ENCODE measurements at places on chromosomes 11 and 22.

DNA sequence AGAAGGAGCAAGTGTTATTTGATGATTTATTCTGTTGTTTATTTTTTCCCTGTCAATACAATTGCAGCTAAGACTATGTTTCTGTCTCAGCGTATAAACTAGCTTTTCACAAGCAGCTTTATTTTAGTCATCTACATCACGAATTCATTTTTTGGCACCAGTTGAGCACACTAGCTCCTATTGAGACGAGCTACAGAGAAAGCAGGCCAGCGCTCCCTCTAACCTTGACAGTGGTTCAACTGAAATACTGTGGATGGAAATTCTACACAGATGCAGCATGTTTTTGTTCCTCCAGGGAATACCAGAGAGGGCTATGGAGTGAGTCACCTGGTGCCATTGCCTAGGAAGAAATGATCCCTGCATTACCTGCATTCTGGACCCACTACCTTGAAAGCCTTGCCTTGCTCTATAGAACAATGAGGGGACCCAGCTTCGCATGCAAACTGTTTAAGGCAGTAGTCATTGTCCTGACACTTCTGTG, 108.2 kb upstream of the ARHGAP42 start:
- DNase-seq, result no peak

GRCh38 chr11:45518141-45518832, 147.1 kb downstream of the CHST1 start:
- DNase-seq, result no peak

- no peak for DNase-seq
These were observed 10.6 kb downstream of the REXO2 start for GRCh38 chr11:114449845-114450244.

GRCh38 chr22:46727813-46728364, 10.2 kb downstream of the CERK start:
- no peak for DNase-seq

DNA sequence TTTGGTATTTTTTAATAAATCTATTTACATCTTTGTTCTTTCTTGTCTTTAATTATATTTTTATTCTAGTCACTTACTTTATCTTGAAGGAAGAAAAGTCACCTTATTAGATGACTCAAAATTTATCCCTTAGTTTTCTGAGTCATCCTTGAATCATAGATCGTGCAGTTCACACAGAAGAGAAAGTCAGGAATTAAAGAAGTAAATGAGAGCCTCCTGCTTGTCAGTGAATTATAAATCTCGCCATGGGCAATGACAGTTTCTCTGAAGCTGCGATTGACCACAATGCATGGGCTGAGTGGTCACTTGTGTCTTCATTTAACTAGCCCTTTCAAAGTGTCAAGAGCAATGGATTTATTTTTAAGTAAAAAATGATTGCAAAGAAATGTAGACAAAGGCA, 91.2 kb downstream of the LUZP2 start:
- no peak for DNase-seq

DNA sequence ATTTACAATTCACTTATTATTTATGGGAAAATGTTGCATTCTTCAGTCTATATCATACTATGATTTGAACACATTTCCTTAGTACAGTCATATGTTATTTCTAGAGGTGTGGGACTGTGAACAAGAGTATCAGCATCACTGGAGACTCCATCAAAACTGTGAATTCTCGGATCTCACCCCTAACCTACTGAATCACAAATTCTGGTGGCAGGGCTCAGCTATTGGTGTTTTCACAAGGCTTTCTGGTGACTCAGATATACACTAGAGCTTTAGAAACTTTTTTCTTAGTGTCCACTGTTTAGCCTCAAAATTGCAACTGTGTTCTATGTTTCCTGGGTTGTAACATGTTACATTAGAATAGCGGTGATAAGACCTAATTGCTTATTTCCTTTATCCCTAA, 352.9 kb upstream of the DDI1 start:
- DNase-seq, result no peak
